Sciatic nerve (tissue), 2 donors: ENCODE measurements at places on chromosomes 11 and 22.

DNA sequence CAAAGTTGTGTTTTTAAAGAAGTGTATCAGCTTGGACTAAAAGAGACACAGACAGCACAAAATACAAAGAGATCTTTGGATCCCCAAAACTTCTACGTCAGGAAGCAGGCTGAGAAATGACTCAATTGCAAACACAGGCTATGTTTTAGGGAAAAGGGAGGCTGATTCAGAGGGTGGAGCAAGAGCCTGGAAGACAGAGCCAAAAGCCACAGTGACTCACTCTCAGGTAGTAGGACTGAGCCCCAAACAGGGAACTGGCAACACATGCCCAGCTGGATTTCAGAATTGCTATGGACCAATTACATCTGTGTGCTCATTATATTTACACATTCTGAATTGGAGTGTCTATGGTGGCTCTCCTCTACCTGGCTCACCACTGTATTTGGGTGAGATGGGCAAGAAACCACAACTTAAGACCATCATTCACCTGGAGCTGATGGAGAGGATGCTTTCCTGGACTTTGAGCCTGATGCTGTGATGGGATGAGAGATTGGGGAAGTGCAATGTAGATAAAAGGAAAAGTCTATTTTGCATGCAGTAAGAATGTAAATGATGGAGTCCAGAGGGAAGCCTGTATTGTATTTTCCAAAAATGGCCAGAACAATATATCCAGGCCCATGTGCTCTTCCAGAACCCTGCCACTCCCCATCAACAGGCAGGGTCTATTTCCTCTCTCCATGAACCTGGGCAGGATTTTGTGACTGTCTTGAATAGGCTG lies 20.8 kb upstream of the LINC01488 start:
- no peak for DNase-seq

GRCh38 chr22:26690654-26691376 lies 33.4 kb downstream of the MIAT start:
- no peak for DNase-seq

- no peak for DNase-seq
Measured at GRCh38 chr22:39576027-39576426, 5.5 kb downstream of the CACNA1I start.

GRCh38 chr11:37320921-37321320 lies 722.9 kb upstream of the RAG2 start:
- no peak for DNase-seq

GRCh38 chr11:134346976-134347350 lies 15.2 kb downstream of the GLB1L2 start:
- DNase-seq, result no peak

DNA sequence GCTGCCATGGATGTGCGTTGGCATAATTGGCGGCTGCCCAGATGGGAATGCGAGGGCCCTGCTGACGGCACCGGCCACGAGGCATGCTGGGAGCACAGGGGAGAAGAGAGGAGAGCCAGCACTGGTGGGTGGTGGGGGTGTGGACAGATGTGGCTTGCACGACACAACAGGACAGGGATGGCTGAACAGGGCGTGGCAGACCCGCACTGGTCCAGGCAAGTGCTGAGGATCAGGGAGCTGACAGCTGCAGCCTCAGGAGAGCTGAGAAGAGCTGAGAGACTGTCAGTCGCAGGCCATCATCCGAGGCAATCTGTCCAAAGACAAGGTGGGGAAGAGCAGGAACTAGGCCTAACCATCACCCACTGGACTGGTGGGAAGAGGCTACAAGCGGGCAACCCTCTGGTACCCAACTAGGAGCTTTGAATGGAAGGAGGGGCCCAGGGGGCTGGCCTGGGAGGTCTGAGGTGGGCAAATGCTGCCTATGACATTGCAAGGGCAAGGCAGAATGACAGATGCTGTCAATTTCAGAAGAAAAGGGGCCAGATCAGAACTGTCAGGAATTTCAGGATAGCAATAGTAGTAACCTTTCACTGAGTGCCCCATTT lies 2.4 kb downstream of the GNB1L start:
- DNase-seq, result no peak
